NCI-H2227 treated with DMSO at 0.1 percent for 48 hours (cell line): ENCODE measurements at places on chromosomes 3 and 15.

DNA sequence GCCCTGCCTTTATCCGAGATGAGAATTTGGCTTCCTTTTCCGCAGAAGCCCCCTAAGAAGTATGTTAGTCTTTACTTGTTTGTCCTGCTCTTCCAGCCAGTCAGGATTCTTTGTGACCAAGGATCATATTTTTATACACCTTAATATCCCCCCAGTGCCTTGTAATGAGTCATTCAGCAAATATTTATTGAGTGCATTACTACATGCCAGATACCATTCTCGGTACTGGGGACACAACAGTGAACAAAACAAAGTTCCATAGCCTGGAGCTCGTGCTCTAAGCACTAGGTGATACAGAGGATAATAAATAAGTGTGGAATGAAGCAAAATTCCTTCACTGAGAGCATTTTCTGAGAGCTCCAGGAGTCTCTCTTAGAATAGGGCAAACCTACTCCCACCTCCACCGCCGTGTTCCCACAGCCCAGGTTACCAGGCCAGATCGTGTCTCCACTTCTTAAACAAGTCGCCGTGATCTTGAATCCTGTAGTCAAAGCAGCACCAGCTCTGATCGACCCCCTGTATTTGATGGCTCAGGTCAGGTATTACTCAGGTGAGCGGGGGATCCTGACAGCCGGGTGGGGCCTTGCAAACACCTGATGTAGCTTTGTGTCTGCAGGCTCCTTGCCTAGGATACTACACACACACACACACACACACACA lies 18.5 kb downstream of the TTC21A start:
- DNase-seq, result no peak

DNA sequence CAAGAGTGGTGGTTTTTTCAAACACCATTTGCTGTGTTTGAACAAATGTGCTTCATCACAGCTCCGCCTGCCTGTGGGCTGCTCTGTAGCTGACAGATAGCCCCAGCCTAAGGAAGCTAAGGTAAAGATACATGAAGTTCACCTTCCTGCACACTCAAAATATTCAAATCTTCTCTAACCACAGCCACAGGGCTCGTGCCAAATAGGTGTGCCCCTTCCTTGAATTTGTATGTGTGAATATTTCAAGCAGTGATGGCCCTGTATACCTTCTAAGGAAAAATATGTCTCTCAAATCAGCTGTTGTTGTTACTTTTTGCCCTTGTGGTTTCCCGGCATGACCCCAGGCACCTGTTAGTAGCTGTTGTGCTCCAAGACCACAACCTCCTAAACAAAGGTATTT lies 92.8 kb downstream of the CCNL1 start:
- DNase-seq, result no peak

- no peak for DNase-seq
These were observed 102.7 kb downstream of the SLCO3A1 start for GRCh38 chr15:91956026-91956723.

DNA sequence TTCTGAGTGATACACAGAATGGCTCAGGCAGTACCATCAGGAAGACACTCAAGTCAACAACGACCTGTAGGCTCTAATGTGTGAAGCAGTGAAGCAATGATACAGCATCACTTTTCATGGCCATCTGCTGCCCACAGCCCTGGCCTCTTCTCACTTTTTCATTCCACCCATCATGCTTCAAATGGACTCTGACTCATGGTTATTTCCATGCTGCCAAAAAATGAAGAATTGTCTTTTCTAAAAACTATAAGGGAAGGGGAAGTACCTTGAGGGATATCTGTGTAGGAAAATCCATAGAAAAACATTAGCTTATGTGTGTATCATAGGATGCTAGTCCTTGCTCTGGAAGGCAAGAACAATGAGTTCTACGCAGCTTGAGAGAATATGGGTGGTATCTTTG lies 11.5 kb downstream of the HGD start:
- DNase-seq, result no peak

- no peak for DNase-seq
These were observed 21.3 kb downstream of the SLC35G2 start for GRCh38 chr3:136840252-136840651.

GRCh38 chr3:133747907-133748639 lies 1.9 kb downstream of the TF start:
- DNase-seq, result no peak

- no peak for DNase-seq
These were observed 695.9 kb downstream of the OTOL1 start for GRCh38 chr3:162192340-162193029.

GRCh38 chr15:62770752-62771151 lies 271.8 kb upstream of the TPM1 start:
- no peak for DNase-seq

- DNase-seq, result no peak
These were observed 92.6 kb downstream of the IGF1R start for GRCh38 chr15:98740963-98741362.

DNA sequence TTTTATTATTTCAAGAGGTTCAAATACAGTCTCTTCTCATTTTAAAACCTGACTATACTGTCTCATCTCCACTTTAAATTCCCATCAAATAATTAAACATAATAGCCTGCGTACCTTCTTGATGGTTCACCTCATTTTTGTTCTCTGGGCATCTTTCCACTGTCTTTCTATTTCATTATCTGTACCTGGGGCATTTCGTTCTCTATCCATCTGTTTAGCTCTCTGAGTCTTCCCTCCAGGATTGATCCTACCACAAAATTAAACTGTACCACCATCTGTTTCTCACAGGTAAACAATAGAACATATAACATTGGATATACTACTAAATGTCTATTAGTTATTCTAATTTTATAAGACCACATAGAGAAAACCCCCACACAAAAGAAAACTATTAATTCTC lies 1331.4 kb downstream of the NSUN3 start:
- no peak for DNase-seq

- no peak for DNase-seq
These were observed 389.1 kb upstream of the RARB start for GRCh38 chr3:25038922-25039321.

DNA sequence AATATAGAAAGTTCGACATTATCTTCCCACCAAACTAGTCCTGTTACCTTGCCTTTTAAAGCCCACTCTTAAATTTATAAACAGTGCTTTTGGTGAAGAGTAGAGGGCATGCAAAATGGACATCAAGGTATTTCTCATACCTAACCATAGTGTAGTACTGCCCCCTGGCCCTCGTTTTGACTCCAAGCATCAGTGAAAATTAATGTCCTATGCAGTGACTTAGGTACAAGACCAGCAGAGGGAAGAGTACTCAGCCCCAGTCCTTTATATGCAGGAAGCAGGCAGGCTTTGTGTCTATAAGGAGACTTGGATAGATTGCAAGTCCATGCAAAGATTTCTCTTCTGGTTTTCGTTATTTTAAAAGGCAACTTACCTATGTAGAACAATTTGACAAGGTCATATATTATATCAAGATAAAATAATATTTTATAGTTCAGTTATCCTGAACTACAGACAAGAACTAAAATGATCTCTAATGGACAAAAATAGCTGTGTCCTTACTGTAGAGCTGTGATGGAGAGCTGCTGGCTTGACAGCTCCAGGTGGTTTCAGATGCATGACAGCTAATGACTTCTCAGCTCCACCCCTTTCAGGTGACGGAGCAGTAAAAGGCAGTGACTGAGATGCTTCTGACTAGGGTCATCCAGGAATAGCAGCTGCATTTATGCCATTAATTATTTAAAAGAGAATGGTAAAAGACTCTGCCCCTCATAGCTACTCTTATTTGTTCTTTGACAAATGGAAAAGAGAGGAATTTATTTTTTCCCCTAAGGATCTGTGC lies 646.1 kb downstream of the SQOR start:
- no peak for DNase-seq

DNA sequence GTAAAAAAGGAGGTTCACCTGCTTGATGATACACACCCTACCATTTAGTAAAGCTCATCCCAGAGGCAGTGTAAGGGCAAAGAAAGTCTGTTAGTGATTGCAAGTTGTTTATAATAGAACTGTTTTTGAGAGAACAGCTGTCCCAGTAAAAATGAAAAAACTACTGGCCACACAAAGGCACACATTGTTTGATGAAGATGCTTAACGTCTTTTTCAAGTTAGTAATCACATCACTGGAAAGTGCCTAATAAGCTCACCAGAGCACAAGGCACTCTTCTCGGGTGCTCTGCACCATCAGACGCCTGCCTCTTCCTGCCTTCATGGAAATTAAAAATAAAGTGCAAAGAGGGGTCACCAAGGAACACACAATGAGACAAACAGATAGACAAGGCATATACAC lies 186.9 kb downstream of the PDZRN3 start:
- DNase-seq, result no peak

- peak; percentile 48 for DNase-seq
These were observed 646.0 kb downstream of the TUSC7 start for GRCh38 chr3:117355566-117355965.

- peak; percentile 29 for DNase-seq
These were observed 143.1 kb downstream of the TLE3 start for GRCh38 chr15:69954666-69955065.

DNA sequence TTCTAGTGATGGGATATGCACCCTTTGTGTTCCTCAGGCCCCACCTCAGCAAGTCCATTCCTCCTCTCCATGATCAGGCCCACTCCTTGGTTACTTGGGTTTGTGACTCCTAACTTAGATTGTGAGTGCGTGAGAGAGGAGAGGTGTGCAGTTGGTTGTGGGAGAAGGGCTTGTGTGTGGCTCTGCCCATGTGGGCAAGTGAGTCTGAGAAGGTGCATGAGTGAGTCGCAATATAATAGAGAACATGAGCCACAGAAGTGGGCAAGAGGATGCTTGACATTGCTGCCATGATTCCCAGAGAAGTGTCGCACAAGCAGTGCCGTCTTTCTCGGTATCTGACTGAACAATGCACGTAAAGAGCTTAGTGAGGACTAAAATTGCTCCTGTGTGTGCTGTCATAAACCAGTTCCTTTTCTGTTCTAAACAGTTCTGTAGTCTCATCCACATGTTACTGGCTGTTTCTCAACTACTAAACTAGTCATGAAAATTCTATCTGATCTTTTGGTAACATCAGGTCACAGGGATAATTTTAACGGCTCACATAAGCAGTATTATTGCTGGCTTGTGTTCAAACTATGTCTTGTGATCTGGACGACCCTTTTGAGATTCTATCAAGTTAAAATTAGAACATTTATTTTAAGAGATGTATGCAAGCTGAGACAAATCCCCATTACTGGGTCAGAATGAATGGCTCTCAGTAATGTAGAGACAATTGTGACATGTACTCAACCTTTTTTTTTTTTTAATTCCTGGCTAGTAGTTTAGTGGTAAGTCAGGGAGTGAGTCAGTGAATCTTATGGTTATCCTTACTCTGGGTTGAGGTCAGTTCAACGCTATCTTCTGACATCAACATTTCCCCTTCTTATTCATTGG lies 25.6 kb downstream of the GYG1 start:
- DNase-seq, result no peak

DNA sequence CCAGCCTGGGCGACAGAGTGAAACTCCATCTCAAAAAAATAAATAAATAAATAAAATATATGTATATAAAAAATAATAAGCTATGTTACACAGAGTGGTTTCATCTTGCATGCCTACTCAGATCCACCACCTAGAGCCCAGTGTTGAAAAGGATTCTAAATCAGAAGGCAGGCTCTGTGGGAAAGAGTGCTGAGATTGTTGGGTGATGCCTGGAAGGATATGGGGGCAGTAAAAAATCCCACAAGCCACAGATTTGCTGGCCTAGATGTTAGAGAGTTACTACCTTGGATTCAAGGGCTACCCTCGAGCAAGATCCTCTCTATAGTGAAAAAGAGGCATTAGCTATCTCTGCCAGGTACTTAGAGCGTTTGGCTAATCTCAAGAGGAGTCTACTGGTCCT lies 144.3 kb downstream of the STAC start:
- DNase-seq, result no peak
